ENCODE measurements at places on chromosomes 16 and 17. TPM values are rescaled to one million over a fixed set of nuclear protein-coding genes. Genes with fewer than 3 reads are reported as not detected.

The BFAR gene
- 81.8 TPM for total RNA-seq

The PALB2 gene
- 6.6 TPM for total RNA-seq

The KCNG4 gene
- total RNA-seq: not detected

The APOBR gene
- total RNA-seq: under 0.01 TPM

The TBC1D16 gene
- total RNA-seq: 51.5 TPM

The WFDC1 gene
- total RNA-seq: not detected
